Activated naive CD4-positive, alpha-beta T cell treated with Interleukin-2 at 50 U/mL for 16 hours (primary cell): ENCODE measurements at places on chromosomes 2 and 18.

GRCh38 chr2:190822043-190822442, 58.6 kb upstream of the GLS start:
- no peak for DNase-seq

DNA sequence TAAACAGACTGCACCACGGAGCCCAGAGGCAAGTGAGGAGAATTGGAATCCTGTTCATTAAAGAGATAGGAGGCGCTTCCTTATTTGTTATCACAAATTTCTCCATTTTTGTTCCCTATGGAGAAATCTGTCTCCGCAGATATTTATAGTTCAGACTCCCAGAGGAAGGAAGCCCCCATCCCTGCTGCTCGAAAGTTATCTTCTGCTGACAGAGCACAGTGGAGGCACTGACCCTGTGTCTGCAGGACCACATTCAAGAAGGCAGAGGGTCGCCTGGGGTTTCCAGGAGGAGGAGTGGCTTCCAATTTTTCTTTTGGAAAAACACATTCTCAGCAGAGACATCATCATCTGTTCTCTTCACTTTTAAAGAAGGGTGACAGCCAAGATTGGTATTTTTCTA, 73.0 kb upstream of the GPR45 start:
- DNase-seq, result no peak

- DNase-seq, result no peak
These were observed 4.9 kb upstream of the ST3GAL5 start for GRCh38 chr2:85893428-85894258.

DNA sequence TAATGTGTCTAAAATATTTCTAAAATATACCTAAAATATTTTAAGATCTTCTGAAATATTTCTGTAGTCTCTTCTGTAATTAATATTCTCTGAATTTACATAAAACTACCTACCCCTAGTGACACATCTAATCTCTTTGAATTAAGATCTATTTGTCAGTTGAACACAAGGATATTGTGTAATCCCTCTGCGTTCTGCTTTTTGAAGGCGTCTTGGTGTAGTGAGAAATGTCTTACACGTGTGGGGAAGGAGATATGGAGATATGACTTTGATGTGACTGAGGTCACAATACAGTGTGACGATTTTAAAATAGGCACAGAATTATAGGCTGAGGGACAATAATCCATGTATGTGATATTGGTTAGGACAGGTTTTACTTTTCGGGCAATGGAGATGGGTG, 79.8 kb downstream of the DOK6 start:
- DNase-seq, result no peak

GRCh38 chr2:227889336-227889735, 17.9 kb downstream of the DAW1 start:
- no peak for DNase-seq

GRCh38 chr2:193695367-193695766, 1500.6 kb upstream of the TMEFF2 start:
- no peak for DNase-seq

DNA sequence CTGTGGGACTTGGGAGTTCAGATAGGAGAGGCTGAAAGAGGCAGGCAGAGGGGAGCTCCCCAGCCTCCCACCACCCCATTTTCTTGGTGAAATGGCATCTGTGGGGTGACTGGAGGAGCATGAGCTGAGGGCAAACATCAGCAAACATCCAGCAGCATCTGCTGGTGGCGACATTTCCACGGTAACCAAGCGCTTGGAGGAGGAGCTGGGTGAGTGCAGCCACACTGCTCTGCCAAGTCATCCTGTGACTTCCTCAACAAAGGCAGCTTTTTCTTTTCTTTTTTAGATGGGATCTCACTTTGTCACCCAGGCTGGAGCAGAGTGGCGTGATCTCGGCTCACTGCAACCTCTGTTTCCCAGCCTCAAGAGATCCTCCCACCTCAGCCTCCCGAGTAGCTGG, 5.6 kb downstream of the TXNL4A start:
- no peak for DNase-seq

GRCh38 chr2:4656326-4656725, 953.0 kb downstream of the DCDC2C start:
- no peak for DNase-seq

DNA sequence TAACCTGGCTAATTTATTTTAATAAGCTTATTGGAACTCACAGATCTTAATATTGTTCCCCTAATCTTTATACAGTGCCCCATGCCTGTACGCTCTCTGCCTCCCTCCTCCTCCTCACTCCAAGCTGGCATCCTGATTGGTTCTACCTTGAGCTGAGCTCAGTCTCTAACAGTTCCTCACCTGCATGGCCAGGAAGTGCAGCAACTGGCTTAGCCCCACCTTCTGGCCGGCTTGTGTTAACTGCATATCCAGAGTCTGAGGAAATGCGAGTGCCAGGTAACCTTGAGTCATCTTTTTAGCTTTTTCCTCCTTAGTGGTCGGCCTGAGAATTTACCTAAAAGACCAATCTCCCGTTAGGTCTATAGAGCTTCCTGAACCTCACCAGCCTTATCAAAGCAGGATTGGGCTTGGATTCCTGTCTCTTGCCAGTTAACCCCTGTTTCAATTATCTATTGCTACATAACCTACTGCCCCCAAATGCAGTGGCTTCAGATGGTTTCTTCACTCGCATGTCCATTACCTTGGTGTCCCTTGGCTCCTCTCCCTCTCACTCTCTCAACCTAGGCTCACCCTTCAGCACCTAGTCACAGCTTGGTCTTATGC, 89.5 kb upstream of the STK39 start:
- peak; percentile 59 for DNase-seq

DNA sequence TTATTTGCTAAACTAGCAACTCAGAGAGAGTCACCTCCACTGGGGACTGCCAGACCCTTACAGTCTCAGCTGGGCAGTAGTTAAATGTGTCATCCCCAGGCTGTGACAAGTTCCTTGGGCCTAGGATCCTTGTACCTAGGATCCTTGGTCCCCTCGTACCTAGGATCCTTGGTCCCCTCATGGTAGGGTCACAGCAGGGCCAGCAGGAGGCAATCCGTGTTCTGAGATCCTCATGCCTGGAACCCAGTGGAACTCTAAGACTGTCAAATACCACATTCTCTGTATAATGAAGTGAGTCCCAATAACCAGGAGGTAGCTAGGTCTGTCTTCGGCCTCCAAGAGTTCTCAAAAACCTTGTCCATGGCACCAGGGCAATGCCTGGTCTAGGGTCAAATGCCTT, 60.8 kb downstream of the LYPD6B start:
- DNase-seq, result no peak

GRCh38 chr2:199228887-199229819, 228.6 kb downstream of the SATB2 start:
- DNase-seq, result peak; percentile 35

DNA sequence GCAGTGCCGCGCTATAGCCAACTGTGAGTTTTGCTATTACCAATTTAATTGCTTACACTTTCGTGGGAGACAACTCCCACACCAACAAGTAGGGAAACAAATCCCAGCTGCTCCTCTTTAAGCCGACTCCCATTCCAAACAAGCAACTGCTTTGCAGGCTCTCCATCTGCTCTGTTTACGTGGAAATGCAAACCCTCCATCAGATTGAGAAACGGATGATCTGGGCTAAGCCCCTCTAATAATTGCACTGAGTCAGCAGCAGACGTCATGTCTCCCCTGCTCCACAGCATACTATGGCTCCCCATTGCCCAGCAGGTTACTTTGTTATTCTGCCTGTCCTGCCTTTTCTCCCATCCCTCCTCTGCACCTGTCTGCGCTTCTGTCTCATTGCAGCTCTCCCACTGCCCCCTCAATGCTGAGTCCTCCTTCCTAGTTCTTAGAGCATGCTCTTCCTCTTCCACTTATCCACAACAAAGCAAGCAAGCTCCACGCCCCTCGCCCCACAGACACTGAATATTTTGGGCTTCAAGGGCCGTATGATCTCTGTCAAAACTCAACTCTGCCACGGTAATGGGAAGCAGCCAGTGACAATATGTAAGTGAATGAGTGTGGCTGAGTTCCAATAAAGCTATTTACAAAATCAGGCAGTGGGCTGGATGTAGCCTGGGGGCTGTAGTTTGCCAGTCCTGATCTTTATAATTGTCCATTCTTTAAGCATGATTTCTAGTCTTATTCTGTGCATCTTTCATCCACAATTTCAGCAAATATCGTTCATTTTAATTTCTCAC, 39.5 kb upstream of the ARL4C start:
- no peak for DNase-seq

- DNase-seq, result peak; percentile 94
These were observed 12.3 kb downstream of the TEX44 start for GRCh38 chr2:231604685-231605606.

DNA sequence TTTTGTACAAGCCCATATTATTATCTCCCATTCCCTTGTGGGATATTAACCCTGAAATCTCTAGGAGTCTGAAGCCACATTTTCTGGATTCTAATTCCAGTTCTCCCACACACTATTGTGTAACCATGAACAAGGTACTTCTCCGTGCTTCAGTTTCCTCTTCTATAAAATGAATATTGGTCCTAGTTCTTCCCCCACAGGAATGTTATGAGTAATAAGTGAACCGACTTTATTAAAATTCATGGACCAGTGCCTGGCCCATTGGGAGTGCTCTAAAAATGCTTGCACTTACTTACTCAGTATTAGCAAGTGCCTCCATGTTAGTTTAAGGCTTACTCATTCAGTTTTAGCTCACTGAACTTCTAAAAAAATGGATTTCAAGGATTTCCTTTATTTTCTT, 1.4 kb upstream of the ACMSD start:
- no peak for DNase-seq

GRCh38 chr2:234985608-234986245, 33.9 kb downstream of the SH3BP4 start:
- DNase-seq, result no peak

DNA sequence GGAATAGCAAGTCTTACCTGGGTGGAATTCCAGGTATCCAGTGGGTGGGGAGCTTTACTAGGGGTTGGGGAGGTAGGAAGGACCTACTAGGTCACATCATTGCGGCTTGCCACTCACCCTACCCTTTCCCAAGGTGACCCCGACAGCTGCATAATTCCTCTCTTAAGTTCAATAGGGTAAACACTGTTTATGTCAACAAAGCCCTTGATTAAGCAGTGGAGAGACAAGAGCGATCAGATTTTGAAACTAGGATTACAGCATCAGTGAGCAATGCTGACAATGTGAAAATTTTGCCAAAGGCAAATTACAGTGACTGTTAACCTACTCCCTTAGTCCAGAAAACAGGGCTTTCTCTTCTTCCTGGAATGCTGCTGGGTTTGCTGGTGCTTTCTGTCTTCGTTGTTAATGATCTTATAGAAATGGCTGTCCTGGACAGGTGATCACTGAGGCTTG, 14.5 kb downstream of the SLC19A3 start:
- no peak for DNase-seq

DNA sequence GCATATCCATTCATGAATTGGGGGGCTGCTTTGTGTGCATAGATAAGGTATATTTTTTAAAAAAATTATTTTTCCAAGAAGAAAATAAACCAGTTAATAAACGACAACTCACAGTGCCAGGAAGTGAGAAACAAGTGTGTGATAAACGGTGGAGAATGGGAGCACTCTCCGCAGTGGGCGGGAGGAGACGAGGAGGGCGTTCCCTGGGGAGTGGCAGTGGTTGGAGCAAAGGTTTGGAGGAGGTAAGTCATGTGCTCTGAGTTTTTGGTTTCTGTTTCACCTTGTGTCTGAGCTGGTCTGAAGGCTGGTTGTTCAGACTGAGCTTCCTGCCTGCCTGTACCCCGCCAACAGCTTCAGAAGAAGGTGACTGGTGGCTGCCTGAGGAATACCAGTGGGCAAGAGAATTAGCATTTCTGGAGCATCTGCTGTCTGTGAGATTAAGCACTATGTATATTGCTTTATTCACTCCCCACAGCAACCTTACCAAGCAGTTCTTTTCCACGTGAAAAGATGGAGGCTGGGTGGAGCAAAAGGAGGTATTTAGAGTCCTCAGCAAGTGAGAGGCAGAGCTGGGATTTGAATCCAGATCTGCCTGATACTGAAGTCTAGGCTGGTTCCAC, 27.0 kb upstream of the CASP8 start:
- DNase-seq, result peak; percentile 88

- no peak for DNase-seq
These were observed 165.5 kb downstream of the GFPT1 start for GRCh38 chr2:69221512-69221911.

GRCh38 chr18:29071869-29072268, 894.9 kb upstream of the CDH2 start:
- DNase-seq, result no peak

GRCh38 chr2:24421668-24422067, 61.3 kb upstream of the ITSN2 start:
- DNase-seq, result peak; percentile 51
